NCI-H1105 treated with DMSO at 0.1 percent for 48 hours (cell line): ENCODE measurements at places on chromosomes 3 and 15.

GRCh38 chr3:149662240-149662887 lies 4.5 kb upstream of the WWTR1 start:
- DNase-seq, result no peak

DNA sequence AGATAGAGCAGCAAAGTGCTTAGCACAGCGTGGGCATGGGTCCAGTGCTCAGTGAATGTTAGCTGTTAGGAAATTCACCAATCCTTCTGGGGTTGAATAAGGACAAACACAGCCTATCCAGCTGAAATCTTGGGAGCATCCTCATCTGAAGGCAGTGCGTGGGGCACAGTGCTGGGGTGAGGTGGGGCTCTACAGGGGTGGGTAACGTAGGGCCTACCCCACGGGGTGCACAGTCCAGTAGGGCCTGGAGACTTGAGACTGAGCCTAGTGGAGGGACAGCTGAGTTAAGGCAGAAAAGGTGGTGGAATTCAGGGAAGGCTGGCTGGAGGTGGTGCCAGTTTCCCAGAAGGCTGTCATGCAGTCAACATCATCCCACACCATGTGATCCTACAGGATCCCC lies 73.0 kb downstream of the ISG20 start:
- DNase-seq, result no peak

DNA sequence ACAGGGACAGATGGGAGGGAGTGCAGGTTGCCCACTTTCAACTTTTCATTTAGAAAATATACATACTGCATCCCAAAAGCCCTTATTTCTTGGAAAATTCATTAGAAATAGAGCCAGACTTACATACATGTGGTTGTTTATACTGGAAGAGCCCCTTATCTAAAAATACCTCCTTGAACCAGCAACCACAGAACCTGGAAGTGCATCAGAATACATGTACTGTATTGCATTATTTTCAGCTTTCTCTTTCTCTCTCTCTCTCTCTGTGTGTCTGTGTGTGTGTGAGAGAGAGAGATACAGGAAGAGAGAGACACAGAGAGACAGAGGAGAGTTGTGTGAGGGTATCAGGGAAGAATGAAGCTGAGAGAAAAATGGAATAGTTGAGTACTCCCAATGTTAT lies 29.5 kb upstream of the LSAMP start:
- peak; percentile 87 for DNase-seq

DNA sequence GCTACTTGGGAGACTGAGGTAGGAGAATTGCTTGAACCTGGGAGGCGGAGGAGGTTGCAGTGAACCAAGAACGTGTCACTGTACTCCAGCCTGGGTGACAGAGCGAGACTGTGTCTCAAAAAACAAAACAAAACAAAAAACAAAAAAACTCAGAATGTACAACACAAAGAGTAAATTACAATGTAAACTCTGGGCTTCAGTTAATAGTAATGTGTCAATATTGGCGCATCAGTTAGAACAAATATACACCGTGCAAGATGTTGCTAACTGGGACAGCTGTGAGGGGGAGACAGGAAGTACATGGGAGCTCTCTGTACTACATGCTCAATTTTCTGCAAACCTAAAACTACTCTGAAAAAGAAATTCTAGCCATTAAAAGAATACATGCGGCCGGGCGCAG lies 23.5 kb upstream of the TRPM1 start:
- DNase-seq, result no peak

GRCh38 chr3:185813691-185814215 lies 11.1 kb downstream of the IGF2BP2 start:
- no peak for DNase-seq

DNA sequence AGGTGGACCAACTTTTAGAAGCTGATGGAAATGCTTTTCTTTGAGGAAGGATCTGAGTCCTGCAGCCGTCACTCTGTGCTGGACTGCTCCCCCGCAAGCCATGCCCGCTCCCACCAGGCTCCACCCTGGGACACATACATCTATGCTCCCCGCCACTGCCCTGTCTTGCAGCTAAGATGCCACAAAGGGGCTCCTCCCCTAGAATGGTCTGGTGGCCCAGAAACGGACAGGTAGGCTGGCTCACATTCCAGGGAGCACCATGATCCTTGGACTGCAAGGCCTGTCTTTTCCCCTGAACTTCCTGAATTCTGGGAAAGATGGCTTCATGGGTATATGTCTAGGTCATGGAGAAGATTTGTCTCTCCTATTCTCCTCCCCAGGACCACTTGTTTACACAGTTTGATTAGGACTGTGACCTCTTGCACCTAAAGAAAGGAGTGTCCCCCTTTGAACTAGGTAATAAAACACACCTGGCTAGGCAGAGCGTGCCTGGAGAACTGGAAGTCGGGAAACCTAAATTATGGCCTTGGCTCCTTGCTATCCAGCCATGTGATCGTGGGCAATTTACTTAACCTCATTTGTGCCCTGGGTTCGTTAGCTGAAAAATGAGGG lies 220.9 kb upstream of the BHLHE40 start:
- DNase-seq, result no peak

GRCh38 chr3:179321668-179322285 lies 1.1 kb upstream of the ZNF639 start:
- DNase-seq, result peak; percentile 36

GRCh38 chr3:179432021-179432420 lies 19.2 kb downstream of the GNB4 start:
- no peak for DNase-seq

- no peak for DNase-seq
These were observed 68.5 kb upstream of the SGO1 start for GRCh38 chr3:20254268-20255117.

GRCh38 chr3:156661155-156661554 lies 13.2 kb upstream of the TIPARP start:
- DNase-seq, result no peak

DNA sequence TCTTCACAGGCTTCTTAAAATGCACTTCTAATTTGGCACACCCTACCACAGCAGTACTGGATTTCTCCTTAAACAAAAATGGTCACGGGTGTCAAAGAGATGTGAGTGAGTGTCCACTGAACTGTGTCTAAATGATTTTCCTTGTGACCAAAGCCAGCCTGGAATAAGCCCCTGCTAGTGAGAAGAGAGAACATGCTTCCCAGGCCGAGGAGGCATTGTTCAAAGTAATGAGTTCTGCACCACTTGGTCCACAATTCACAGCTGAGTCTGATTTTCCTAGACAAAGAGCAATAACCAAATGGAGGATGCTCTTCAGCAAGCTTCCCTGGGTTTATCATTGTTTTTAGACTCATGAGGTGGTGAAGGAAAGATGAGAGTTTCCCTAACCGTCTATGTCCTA lies 3.8 kb downstream of the PLCH1 start:
- DNase-seq, result no peak

GRCh38 chr3:132004571-132004970 lies 30.2 kb downstream of the CPNE4 start:
- no peak for DNase-seq

GRCh38 chr15:48547286-48547685 lies 98.2 kb downstream of the FBN1 start:
- no peak for DNase-seq

DNA sequence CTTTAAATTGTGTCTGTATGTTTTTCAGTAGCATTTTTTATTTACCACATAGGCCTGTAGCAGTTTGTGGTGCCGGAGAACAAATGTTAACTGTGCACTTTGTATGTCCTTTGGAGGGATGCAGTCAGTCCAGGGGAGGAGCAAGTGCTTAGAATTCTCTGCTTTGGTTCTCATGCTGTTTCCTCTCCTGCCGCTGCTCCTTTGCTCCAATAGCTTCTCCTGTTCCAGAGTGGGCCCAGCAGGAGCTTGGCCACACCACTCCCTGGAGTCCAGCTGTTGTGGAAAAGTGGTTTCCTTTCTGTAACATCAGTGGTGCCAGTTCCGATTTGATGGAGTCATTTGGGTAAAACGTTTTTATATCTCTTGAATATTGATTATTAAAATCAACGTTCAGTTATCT lies 16.6 kb downstream of the TICRR start:
- DNase-seq, result no peak

DNA sequence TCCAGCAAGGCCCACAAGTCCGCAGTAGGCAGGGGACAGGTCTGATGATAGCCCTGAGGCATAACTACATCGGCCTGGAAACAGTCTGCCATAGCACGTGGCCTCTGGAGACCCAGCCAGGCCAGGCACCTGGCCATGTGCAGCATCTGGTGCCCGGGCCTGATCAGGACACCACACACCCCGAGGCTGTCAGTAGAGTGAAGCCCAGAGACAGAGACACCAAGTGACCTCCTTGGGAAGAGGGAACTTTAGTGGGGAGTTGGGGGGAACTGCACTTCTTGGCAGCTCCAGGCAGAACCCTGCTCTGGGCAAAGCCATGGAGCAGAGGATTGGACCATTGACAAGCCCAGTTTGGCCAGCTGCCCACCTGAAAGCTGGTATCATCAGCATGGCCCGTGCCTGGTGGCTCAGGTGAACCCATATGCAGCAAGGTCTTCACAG lies 1.2 kb downstream of the SHISA5 start:
- no peak for DNase-seq

GRCh38 chr3:147383617-147384016 lies 22.7 kb downstream of the ZIC4 start:
- DNase-seq, result no peak

DNA sequence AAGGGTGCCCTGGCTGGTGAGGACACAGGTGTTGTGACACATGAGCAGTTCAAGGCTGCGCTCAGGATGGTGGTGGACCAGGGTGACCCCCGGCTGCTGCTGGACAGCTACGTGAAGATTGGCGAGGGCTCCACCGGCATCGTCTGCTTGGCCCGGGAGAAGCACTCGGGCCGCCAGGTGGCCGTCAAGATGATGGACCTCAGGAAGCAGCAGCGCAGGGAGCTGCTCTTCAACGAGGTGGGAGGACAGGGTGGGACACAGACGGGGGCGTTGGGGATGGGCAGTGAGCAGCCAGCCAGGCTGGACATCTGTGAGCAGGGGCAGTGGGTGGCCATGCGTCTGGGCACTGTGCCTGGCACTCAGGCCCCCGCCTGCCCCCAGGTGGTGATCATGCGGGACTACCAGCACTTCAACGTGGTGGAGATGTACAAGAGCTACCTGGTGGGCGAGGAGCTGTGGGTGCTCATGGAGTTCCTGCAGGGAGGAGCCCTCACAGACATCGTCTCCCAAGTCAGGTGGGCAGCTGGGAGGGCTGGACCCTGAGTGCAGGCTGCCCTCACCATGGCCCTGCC lies 10.3 kb downstream of the ANKRD63 start:
- DNase-seq, result no peak

DNA sequence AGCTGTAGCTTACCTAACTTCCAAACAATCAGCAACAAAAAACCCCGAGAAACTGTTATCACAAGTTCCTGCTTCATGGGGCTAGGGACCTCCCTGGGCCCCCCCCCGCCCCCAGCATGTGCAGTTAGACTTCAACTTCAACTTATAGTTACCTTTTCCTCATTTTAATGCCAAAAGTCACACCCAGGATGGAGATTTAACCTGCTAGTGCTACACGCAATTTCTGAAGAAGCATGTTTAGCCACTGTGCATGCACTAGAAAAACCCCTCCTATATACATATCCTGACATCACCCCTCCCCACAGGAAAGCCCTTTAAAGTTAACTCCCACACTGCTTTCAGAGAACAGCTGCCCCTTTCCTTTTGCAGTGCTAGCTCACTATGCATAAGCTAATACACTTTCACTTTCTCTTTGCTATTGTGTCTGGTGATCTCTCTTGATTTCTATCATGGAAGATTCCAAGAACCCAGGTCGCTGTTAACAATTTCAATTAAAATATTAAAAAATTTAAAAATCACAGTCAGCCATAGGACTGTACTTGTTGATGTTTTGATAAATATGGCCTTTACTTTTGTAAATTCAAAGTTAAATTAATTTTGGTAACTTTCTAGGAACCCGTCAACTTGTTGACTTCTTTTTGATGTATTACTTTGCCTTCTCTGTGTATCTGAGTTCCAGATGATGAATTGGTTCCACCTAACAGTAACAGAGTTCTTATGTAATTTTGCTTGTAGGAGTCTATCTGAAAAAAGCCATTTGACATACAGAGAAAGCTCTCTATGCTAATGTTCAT lies 75.2 kb upstream of the ACAD9 start:
- DNase-seq, result no peak

- no peak for DNase-seq
These were observed 479.8 kb upstream of the TBL1XR1 start for GRCh38 chr3:177676947-177677587.

DNA sequence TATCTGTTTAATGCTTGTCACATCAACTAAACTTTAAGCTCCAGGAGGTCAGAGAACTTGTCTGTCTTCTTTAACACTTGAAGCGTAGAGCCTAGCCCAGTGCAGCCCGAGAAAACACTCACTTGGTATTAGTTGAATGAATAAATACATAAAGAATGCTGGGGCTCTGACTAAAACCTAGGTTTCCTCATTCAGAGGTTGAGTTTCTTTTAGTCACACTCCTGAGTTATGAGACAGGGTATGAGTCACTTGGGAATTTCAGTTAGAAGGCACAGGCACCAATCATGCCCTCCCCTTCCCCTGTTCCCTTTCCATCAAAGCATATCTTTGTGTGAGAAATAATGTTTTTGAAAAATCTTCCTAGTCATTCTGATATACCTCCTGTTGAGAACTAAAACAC lies 589.8 kb upstream of the DPPA4 start:
- no peak for DNase-seq

DNA sequence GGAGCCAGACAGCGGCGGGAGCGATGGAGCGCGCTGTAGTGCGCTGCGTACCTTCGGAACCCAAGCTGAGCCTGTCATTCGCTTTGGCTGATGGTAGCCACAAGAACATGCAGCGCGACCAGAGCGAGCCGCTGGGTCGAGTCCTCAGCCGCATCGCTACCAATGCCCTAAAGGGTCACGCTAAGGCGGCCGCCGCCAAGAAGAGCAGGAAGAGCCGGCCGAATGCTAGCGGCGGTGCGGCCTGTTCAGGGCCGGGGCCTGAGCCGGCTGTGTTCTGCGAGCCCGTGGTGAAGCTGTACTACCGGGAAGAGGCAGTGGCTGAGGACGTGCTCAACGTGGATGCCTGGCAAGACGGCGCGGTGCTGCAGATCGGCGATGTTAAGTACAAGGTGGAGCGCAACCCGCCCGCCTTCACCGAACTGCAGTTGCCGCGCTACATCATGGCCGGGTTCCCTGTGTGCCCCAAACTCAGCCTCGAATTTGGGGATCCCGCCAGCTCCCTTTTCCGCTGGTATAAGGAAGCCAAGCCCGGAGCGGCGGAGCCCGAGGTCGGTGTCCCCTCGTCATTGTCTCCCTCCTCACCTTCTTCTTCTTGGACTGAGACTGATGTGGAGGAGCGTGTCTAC lies 498 bp downstream of the PDE12 start:
- no peak for DNase-seq

DNA sequence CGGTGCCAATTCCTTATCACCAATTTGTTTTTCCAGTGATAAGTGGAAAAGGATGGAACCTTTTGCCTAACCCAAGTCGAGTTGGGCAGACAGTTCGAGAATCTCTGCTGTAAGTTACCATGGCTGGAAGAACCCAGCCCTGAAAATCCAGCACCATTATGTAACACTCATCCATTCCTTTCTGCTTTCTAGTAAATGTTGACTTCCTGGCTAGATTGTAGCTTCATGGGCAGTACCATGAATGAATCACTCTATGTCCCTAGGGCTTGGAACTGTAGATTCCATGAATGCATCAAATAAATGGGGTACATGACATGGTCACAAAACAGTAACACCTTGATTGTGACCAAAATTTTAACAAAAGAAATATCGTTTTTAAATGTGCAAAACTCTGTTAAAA lies 14.0 kb downstream of the CHCHD4 start:
- DNase-seq, result no peak

GRCh38 chr3:50121072-50122032 lies 32.6 kb downstream of the RBM5 start:
- DNase-seq, result peak; percentile 45
